ENCODE measurements at places on chromosomes 11 and 22.
A peak's percentile ranks its signal among the peaks of the same experiment; 100 is the strongest.

- no peak for DNase-seq
- H3K4me1 ChIP-seq: peaks cover 47% of the 10 kb centered on the region
- no peaks in the 10 kb centered on the region for H3K27me3 ChIP-seq
- peak overlapping the region; percentile 51 for H3K4me3 ChIP-seq
Measured at GRCh38 chr11:57310091-57310490, 14.7 kb downstream of the TNKS1BP1 start.

GRCh38 chr11:117972629-117973502, 13.3 kb upstream of the IL10RA start:
- no peak overlapping the region for H3K4me3 ChIP-seq
- no peak for DNase-seq
- H3K27ac ChIP-seq: no peak overlapping the region

DNA sequence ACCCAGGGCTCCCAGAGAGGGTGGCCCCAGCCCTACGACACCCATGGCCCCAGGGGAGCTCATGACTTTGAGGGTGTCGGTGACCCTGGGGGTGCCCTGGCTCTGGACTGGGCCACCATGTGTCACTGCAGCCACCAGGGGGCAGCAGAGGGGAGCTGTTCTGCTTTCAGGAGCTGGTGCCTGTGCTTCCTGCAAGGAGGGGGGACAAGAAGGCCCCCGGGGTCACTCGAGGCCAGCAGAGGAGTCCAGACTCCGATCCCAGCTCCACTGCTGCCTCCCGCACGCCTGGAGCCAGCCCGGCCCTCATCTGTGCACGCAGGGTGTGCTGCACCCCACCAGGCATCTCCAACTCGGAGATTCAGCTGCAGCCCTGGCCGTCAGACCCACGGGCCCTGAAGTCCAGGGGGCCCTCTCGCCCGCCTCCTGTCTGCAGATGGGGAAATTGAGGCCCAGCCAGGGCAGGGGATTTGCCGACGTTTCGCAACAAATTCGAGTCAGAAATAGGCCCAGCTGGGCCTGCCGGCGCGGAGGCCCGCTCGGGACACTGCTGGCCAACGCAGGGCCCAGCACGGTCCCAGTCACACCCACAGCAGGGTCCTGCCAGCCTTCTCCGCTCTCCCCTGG, 29.5 kb upstream of the WNT7B start:
- peak overlapping the region; percentile 97 for H3K27ac ChIP-seq
- no peaks in the 10 kb centered on the region for H3K36me3 ChIP-seq
- H3K4me3 ChIP-seq: peak overlapping the region; percentile 37
- no peaks in the 10 kb centered on the region for H3K27me3 ChIP-seq

DNA sequence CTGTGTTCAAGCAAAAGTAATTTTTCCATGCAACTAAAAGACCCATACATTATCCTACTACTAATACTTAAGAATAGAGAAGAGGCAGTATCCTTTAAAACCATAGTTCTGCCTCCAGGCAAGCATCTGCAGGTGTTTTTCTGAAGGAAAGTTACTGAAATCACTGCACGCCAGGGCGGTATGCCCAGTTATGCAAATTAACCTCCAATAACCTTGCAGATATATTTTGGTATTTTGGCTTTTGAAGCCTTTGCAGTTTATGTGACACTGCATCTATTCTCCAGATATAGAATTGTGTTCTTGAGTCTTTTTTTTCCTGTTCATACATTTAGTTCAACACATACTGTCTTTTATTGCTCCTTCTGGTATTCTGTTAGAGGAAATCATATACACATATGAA, 346.2 kb upstream of the PDGFD start:
- H3K4me1 ChIP-seq: no peaks in the 10 kb centered on the region
- no peaks in the 10 kb centered on the region for H3K36me3 ChIP-seq
- no peak for DNase-seq
- H3K27ac ChIP-seq: no peak overlapping the region

GRCh38 chr22:48366056-48366455, 1461.6 kb downstream of the BRD1 start:
- H3K36me3 ChIP-seq: no peaks in the 10 kb centered on the region
- H3K4me1 ChIP-seq: no peaks in the 10 kb centered on the region
- H3K4me3 ChIP-seq: no peak overlapping the region
- H3K27ac ChIP-seq: no peak overlapping the region
- peak; percentile 35 for DNase-seq

GRCh38 chr11:86463120-86463519, 88.4 kb downstream of the CCDC81 start:
- no peak overlapping the region for H3K27ac ChIP-seq
- peaks cover 22% of the 10 kb centered on the region for H3K4me1 ChIP-seq
- H3K27me3 ChIP-seq: no peaks in the 10 kb centered on the region
- no peak for DNase-seq
